ENCODE measurements at places on chromosomes 12 and 14. TPM values are rescaled to one million over a fixed set of nuclear protein-coding genes. Genes with fewer than 3 reads are reported as not detected.

SPTB gene
- not detected for total RNA-seq

TAS2R20 gene
- total RNA-seq, result 5.4 TPM

TMBIM4 gene
- 94.1 TPM for total RNA-seq

GSKIP gene
- 26.8 TPM for total RNA-seq

GDF3 gene
- total RNA-seq, result not detected

AVPR1A gene
- total RNA-seq, result not detected

GUCY2C gene
- total RNA-seq, result not detected

SALL2 gene
- 3.3 TPM for total RNA-seq

MBD6 gene
- total RNA-seq, result 5.0 TPM

GPD1 gene
- total RNA-seq, result under 0.01 TPM

INSM2 gene
- total RNA-seq, result not detected

ESYT1 gene
- 239 TPM for total RNA-seq

LRP6 gene
- 46.7 TPM for total RNA-seq

CFAP251 gene
- total RNA-seq, result 4.3 TPM

HVCN1 gene
- total RNA-seq, result 2.9 TPM

SYNDIG1L gene
- not detected for total RNA-seq

ASCL1 gene
- not detected for total RNA-seq

TEX52 gene
- total RNA-seq, result not detected

NELL2 gene
- not detected for total RNA-seq

SLC6A13 gene
- total RNA-seq, result not detected

PPM1H gene
- total RNA-seq, result 13.4 TPM

SSTR1 gene
- under 0.01 TPM for total RNA-seq

P2RX2 gene
- total RNA-seq, result not detected

RIN3 gene
- total RNA-seq, result 10.3 TPM

SLC17A8 gene
- total RNA-seq, result not detected

CPM gene
- total RNA-seq, result 1.8 TPM

ADGRD1 gene
- total RNA-seq, result 0.72 TPM

CCDC177 gene
- total RNA-seq, result not detected

PPM1A gene
- 36.6 TPM for total RNA-seq

EML1 gene
- total RNA-seq, result 38.0 TPM

All from osteoblast (primary cell).